ENCODE measurements at places on chromosomes 1 and 21.

DNA sequence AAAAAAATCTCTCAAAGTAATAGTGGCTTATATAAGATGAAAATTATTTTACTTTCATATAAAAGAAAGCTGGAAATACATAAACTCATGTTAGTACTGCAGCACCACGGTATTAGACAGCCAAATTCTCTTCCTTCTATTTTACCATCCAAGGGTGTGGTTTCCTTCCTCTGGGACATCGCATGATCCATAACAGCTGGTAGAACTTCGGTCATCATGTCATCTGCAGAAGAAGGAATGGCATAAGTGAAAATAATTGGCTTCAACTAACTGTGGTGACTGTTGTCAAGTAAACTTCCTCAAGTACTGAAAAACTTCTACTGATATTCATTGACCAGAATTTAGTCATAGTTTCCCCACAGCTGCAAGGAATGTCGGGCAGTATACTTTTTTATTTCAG, 28.3 kb upstream of the IFI44L start:
- no peak for DNase-seq

- no peak for DNase-seq
Measured at GRCh38 chr1:36693161-36693525, 210.4 kb upstream of the CSF3R start.

GRCh38 chr1:91732291-91733107, 153.5 kb downstream of the TGFBR3 start:
- DNase-seq: no peak

GRCh38 chr1:229110986-229111385, 159.9 kb upstream of the RAB4A start:
- DNase-seq: no peak

DNA sequence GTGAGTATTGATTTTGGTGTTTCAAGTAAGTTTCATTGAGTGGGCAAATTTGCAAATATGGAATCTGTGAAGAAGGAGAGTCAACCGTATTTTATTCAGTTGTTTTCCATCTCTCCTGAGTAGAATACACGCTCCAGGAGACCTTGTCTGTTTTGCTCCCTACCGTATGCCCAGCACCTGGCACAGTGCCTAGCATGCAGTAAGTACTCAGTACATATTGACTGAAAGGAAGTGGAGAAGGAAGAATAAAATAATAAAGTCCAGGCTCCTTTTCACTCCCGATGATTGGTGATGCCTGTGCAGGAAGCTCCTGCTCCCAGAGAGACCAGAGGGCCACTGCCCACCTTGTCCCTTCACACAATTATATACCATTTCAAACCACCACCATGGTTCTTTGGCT, 59.4 kb upstream of the NEK2 start:
- DNase-seq: no peak

GRCh38 chr1:26540351-26540750, 10.8 kb downstream of the RPS6KA1 start:
- no peak for DNase-seq
